Omental fat pad (tissue), 4 donors: ENCODE measurements at places on chromosomes 13 and 19. TPM values are rescaled to one million over a fixed set of nuclear protein-coding genes. Genes with fewer than 3 reads are reported as not detected.

The FFAR2 gene
- total RNA-seq = 0.46 TPM

The ZNF728 gene
- 1.4 TPM for total RNA-seq

The RFXANK gene
- 42.4 TPM for total RNA-seq

DNA sequence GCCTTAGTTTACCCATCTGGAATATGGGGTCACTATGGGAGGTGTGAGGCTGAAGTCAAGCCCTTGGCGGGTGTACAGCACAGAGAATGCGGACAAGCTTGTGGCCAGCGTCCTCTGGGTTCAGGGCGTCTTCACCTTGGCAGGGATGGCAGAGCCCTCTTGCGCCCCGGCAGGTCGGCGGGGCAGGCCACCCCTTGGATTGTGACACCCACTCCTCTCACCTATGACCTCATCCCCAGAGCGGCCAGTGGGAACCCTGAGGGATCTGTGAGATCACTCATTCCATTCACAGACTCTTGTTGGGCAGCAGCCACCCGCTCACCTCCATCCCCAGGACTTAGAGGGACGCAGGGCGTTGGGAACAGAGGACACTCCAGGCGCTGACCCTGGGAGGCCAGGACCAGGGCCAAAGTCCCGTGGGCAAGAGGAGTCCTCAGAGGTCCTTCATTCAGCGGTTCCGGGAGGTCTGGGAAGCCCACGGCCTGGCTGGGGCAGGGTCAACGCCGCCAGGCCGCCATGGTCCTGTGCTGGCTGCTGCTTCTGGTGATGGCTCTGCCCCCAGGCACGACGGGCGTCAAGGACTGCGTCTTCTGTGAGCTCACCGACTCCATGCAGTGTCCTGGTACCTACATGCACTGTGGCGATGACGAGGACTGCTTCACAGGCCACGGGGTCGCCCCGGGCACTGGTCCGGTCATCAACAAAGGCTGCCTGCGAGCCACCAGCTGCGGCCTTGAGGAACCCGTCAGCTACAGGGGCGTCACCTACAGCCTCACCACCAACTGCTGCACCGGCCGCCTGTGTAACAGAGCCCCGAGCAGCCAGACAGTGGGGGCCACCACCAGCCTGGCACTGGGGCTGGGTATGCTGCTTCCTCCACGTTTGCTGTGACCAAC, at the start of gene SPACA4:
SPACA4 (plus strand) TSS at position 280 of the 896 bp plus-strand sequence; CDS start at position 517, 237 bp downstream.
- DNase-seq = no peak

- no peak for DNase-seq
These were observed 2.8 kb downstream of the NAXD start for GRCh38 chr13:110618167-110618566.
